ENCODE measurements at places on chromosomes 6 and 20. TPM values are rescaled to one million over a fixed set of nuclear protein-coding genes. Genes with fewer than 3 reads are reported as not detected.

GRCh38 chr6:52534966-52535390 is 41.9 kb downstream of the TRAM2 start:
- DNase-seq = peak; percentile 54

Gene IRAK1BP1
- 6.2 TPM for total RNA-seq

Gene ATP6V1G2
- total RNA-seq = 3.3 TPM

GRCh38 chr6:65984089-65984488 is 277.1 kb upstream of the EYS start:
- DNase-seq = no peak

Gene CLPSL2
- not detected for total RNA-seq

GRCh38 chr6:169779092-169779815 is 27.8 kb downstream of the ERMARD start:
- DNase-seq = no peak

Gene PSORS1C2
- total RNA-seq = not detected

- no peak for DNase-seq
Observed at GRCh38 chr6:118468682-118469465, 79.2 kb upstream of the PLN start.

GRCh38 chr6:37265860-37266259 is 7.9 kb upstream of the TMEM217 start:
- no peak for DNase-seq

DNA sequence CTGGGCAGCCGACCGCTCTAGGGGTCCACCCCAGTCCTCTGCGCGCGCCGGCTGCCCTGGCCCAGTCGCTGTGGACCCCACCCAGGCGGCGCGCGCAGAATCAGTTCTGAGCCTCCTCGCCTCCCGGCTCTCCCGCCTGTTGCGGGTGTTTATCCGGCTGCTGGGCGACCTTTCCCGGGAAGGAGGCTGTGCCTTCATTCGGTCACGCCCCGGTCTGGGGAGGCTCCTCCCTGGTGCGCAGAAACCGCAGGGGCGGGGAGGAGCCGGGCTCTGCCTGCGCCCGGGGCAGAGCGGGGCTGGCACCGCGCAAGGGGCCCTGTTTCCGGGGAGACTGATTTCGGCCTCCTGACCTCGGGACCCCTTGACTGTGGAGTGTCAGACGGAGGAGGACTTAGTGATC is 80.8 kb upstream of the EYS start:
- no peak for DNase-seq

DNA sequence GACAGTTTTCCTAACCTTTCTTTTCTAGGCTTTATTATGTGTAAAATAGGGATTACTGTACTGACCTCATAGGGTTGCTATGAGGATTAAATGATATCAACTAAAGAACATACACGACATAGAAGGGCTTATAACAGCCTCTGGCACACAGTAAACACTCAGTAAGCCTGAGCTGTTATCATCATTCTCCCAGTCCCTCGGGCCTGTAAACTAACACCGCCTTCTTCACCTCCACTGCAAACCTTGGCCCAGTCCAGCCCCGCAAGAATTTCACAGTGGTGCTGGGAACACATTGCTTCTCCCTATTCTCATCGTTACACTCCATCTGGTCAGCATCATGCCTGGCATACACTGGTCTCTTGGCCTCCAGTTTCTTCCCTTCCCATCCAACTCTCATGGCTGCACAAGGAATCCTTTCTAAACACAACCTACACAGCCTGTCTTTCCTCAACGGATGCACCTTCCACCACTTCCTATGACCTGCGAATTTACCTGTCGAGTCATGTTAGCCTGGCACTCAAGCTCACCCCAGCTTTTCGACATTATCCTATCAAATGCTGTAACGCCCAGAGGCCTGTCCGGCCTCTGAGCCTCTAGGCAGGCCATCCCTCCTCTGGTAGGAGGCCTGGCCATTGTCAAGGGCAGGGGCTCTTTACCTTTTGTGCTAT is 92.1 kb downstream of the FYN start:
- DNase-seq = no peak

Gene MDFI
- total RNA-seq = 6.2 TPM

DNA sequence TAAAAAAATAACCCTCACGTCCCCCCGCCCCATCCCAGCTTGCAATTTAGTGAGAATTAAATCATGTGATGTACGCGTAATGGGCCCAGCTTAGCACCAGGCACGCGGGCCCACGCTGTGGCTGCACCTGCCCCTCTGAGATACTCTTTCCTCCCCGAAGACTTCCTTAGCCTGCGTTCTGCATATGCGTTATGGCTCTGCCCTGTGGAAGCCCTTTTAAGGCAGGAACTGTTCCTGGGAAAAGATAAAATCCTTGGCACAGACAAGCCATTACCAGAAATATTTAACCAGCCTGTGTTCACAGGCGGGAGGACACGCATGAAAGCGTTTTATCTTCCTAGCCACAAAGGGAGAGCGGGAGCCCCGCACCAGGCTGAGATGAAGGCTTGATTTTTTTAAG is 311.0 kb downstream of the LRFN2 start:
- no peak for DNase-seq

Gene FOXQ1
- total RNA-seq = 0.42 TPM
